ENCODE measurements at places on chromosomes 12 and 14.

DNA sequence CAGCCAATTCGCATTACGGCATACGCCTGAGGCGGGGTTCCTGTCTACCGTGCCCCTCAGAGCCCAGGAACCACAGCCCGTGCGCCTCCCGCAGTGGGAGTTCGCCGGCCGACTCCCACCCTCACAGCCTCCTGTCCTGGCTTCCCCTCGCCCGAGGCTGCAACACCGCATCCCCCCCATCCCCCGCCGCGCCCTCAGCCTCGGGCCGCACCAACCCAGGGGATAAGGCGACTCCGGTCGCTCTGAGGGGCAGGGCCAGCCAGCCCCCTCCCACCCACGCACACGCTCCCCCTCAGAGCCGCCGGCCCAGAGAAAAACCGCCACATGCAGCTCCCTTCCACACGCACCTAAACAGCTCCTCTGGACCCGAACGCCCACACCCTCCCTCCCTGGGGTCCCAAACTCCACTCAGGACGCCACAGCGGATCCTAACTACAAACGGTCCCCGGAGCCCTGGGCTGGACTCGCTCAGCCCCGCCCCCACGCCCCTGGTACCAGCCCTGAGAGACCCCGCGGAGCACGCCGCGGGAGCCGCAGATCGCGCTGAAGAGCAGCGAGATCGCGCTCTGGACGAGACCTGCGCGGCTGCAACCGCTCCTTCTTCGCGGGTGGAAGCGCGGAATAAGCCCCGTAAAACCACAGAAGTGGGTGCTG is at the start of gene C14orf39:
C14orf39 (minus strand) TSS at position 466 of the 654 bp plus-strand sequence. CDS start 985 bp downstream, outside the sequence.
- no peak for DNase-seq

- no peak for DNase-seq
Observed at GRCh38 chr12:129069886-129070285, 216.6 kb downstream of the GLT1D1 start.

GRCh38 chr14:25108291-25108690 is 58.3 kb upstream of the STXBP6 start:
- DNase-seq: no peak

DNA sequence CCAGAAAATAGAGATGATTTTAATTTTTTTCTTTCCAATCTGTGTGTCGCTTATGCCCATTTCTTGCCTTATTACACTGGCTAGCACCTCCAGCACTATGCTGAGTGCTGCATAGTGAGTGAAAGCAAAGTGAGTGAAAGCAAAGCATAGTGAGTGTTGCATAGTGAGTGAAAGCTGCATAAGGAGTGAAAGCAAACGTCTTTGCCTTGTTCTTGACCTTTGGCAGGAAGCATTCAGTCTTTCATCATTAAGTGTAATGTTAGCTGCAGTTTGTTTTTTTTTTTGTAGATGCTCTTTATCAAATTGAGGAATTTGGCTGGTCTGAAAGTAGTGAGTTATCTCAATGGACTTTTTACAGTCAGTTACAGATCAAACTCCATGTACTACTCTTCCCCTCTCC is 6.9 kb upstream of the CORO1C start:
- no peak for DNase-seq

GRCh38 chr14:78666336-78667056 is 496.3 kb downstream of the NRXN3 start:
- DNase-seq: no peak

DNA sequence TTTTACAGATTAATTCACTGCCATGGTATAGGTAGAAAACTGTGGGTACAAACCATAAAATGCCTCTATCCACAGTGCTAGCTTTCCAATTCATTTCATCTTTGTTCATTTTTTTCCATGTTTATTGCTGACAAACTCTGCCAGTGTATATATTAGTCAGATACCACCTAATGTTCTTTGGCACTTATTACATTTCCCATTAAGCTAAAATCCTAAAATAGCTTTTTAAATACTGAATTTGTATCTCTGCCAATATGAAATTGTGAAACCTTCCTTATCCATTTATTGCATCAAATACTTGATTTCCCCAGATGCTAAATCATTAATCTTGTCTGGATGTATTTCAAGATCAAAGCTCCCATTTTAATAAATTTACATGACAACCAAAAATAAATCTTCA is 150.1 kb upstream of the FSCB start:
- no peak for DNase-seq
